ENCODE measurements at places on chromosomes 5 and 9.
A peak's percentile ranks its signal among the peaks of the same experiment; 100 is the strongest.

GRCh38 chr9:126000731-126001580, 253.8 kb downstream of the PBX3 start:
- DNase-seq = no peak

- no peak for DNase-seq
Measured at GRCh38 chr5:167664222-167664804, 627.1 kb upstream of the WWC1 start.

DNA sequence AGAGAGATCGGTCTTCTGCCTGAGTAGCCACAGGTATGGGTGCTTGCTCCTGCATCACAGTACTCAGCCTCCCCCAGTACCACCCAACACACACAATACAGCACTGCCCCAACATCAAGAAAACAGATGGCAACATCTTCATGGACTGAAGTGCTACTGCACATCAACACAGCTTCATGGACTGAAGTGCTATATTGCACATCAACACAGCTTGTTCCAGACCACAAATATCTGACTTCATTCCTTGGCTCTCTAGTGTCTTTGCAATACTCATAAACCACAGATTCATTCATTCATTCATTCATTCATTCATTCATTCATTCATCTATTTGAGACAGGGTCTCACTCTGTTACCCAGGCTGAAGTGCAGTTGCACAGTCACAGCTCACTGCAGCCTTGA, 31.1 kb upstream of the PCA3 start:
- no peak for DNase-seq

- no peak for DNase-seq
Measured at GRCh38 chr9:95012035-95012708, 285.7 kb downstream of the AOPEP start.

GRCh38 chr9:76609285-76610010, 150.5 kb downstream of the GCNT1 start:
- no peak for DNase-seq

DNA sequence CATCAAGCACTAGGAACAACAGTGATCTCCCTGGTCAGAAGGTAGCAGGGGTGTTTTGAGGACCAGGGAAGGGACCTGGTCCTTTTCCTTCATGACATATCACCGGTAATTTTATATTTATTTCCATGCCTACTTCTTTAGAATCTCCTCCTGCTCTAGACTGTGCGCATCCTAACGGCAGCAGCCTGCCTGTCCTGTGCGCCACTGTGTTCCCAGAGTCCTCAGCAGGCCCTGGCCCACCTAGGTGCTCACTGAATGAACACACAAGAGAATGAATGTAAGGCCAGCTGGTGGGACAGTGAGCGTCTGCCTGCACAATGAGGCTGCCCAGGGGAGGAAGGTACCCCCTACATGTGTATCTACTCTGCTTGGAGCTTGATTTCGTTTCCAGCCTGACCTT, 51.5 kb downstream of the C5orf15 start:
- DNase-seq = no peak

DNA sequence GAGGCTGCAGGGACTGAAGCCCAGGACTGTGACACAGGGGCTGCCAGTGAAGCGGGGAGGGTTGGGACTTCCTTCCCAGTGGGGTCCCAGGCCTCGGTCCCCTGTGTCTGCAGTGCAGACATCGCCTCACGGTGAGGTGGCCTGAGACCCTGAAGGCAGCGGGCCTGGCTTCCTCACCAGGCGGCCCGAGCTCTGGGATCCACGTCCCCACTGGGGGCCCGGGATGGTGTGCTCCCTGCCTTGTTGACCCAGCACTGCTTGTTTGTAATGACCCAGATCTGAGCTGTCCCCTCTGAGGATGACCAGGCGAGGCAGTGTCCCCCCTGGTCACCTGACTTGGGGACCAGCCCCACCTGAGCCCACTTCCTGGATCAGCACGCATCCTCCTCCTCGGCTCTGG, 53.1 kb downstream of the COL5A1 start:
- no peak for DNase-seq

DNA sequence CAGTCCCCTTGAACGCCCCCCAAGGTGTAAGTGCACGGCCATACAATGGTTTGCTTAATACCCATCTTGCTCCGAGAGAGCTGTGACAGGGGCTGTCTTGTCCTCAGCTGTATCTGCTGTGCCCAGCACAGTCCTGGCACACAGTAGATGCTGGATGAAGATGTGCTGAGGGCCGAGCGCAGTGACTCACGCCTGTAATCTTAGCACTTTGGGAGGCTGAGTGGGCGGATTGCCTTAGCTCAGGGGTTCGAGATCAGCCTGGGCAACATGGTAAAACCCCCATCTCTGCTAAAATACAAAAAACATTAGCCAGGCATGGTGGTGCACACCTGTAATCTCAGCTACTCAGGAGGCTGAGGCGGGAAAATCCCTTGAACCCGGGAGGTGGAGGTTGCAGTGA, 53.6 kb downstream of the C9orf50 start:
- no peak for DNase-seq

- no peak for DNase-seq
Measured at GRCh38 chr5:121915765-121916164, 46.0 kb upstream of the SRFBP1 start.

GRCh38 chr5:7680260-7680659, 170.7 kb downstream of the CFAP90 start:
- DNase-seq = no peak

- no peak for DNase-seq
Measured at GRCh38 chr5:8383616-8384015, 514.7 kb downstream of the MTRR start.

DNA sequence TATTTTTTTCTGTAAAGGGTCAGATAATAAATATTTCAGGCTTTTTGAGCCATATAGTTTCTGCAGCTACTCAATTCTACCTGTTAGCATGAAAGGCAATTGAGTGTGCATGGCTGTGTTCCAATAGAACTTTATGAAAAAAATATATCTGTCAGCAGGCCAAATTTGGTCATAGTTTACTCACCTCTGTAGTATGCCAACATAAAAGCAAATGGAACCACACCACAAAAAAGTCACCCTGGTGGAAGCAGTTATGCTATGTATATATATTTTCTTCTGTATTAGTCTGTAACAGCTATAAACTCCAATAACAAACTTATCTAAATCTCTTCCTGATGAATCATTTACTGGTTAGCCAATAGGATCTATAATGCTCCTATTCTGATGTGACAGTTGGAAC, 3.4 kb downstream of the SLC38A9 start:
- DNase-seq = no peak

GRCh38 chr9:134386951-134387831, 60.9 kb downstream of the RXRA start:
- DNase-seq = no peak

GRCh38 chr5:154165886-154166285, 24.6 kb upstream of the GALNT10 start:
- DNase-seq = no peak

DNA sequence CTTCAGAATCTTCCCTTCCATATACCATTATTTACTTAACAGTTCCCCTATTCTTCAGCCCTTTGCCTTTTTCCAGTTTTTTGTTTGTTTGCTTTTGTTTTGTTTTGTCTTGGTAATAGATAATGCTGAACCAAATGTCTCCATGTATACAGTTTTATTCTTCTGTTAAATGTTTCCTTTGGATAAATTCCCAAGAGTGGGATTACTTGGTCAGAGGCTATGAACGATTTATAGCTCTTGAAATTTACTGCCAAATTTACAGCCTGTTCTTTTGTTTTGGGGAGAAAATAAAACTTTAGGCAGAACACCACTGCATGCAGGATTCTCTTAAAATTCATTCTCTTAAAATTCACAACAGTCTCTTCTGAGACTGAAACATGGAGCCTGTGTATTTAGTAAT, 38.6 kb downstream of the NR4A3 start:
- DNase-seq = no peak

GRCh38 chr5:153080940-153081339, 409.5 kb upstream of the GRIA1 start:
- no peak for DNase-seq

- no peak for DNase-seq
Measured at GRCh38 chr5:71737931-71738539, 19.0 kb downstream of the CARTPT start.

- no peak for DNase-seq
Measured at GRCh38 chr9:98255061-98255577, 330 bp downstream of the TBC1D2 start.

- peak; percentile 55 for DNase-seq
Measured at GRCh38 chr5:137743031-137743640, 7.2 kb upstream of the KLHL3 start.

DNA sequence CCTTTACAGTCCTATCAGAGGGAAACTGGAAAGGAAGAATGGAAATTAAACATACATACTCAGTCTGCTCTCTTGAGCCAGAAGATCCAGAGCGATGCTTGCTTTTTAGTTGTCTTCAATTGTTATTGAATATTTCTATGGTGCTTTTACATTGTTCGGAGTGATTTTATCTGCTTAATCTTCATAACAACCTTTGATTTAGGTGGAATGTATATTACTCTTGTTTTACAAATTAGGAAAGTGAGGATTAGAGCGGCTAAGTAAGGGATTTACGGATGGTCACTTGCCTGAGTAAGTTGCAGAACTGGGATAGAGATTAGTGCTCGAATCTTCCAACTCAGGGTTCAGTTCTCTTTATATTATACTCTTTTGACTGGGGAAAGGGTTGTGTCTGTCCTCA, 69.1 kb downstream of the PBX3 start:
- DNase-seq = no peak

- DNase-seq = no peak
Measured at GRCh38 chr9:2837915-2838314, 6.0 kb downstream of the PUM3 start.

GRCh38 chr5:134533115-134533815, 7.8 kb downstream of the JADE2 start:
- DNase-seq = no peak

DNA sequence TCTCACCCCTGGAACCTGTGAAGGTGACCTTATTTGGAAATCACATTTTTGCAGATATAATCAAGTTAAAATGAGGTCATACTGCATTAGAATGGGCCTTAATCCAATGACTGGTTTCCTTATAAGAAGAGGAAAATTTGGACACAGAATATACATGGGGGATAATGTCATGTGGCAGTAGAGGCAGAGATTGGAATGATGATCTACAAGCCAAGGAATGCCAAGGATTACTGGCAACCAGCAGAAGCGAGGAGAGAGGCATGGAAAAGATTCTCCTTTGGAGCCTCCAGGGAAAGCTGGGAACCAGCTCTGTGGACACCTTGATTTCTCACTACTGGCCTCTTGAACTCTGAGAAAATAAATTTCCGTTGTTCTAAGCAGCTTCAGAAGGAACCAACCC, 20.2 kb upstream of the CEP78 start:
- no peak for DNase-seq

DNA sequence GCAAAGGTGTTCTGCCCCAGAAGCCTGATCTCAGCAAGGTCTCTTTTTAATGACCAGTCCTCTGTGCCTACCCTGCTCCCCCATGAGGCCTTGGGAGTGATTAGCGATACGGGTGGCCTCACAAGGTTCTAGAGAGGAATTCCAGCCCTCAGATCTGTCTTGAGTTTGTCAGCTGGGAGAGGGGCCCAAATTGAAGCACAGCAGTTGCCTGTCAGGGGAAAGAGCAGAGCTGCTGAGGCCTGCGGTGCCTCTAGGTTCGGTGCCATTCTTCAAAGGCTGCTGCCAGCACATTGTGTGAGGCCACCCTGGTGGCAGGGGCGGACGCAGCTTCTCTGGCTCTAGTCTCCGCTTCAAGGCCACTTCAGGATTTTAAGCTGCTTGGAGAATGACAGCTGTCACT, 85.7 kb upstream of the GRIA1 start:
- DNase-seq = no peak

DNA sequence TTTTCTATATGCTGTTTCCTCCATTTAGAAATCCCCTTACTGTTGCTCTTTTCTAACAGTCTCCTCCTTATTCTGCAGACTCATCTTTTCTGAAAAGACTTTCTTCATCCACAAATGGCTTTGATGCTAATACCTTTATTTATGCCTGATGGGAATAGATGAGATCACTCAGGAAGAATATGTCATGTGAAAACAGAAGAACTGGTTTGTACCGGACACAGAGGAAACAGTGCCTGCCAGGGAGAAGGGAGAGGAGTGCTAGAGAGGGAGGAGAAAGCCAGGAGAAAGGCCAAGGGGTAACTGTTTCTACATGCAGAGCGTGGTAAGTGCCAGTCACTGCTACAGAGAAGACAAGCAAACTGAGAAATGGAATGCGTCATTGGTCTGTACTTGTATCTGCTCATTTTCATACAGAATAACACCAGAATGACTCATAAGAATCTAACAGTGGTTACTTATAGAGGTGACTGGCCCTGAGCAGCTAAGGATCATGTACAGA, 45.9 kb upstream of the PJA2 start:
- DNase-seq = no peak

- DNase-seq = no peak
Measured at GRCh38 chr9:26781906-26782305, 110.7 kb downstream of the CAAP1 start.

DNA sequence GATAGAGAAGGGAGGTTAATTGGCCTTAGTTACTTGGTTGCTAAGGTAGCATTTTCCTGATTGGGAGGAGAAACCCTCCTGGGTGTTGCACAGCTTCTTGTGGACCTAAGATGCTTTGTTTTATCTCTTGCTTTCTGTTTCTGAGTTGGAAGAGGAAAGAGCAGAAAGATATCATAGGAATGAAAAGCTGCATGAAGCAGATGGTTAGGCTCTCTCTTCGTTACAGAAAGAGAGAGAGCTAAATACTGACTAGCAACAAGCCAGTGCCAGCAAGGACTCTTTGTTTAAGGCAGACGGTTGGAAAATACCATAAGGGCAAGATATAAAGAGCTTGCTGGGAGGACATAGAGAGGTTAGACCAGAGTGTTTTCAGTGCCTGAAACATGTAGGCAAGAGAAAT, 103.1 kb downstream of the ATG10 start:
- DNase-seq = no peak

DNA sequence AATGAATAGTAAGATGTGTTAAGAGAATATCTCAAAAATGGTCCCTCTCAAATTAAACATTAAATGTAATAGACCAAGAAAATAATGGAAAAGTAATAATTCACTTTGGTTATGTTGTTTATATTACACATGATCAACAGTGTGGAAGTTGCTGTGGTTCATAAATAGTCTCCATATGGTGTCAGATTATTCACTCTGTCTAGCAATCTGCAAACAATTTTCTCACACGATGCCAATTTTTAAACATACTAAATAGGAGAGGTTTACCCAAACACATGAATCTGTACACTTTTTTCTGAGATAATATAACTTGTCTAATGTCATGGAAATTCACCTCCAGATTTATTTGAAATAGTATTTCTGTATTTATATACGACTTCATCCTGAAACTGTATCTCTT, 217.4 kb upstream of the FBXL7 start:
- DNase-seq = no peak

- DNase-seq = no peak
Measured at GRCh38 chr5:173968154-173968797, 20.7 kb upstream of the C5orf47 start.

GRCh38 chr9:130946766-130947617, 7.9 kb upstream of the FIBCD1 start:
- no peak for DNase-seq

- no peak for DNase-seq
Measured at GRCh38 chr5:145826895-145827674, 8.1 kb downstream of the PRELID2 start.
